Endothelial cell of umbilical vein (primary cell): ENCODE measurements at places on chromosomes 7 and 10. TPM values are rescaled to one million over a fixed set of nuclear protein-coding genes. Genes with fewer than 3 reads are reported as not detected.
A peak's percentile ranks its signal among the peaks of the same experiment; 100 is the strongest.

The RAMP3 gene
- not detected in 2 replicates for polyA plus RNA-seq

GRCh38 chr7:16554518-16555236 is 28.1 kb downstream of the LRRC72 start:
- no peak for DNase-seq

The HMX3 gene
- not detected in 2 replicates for polyA plus RNA-seq

DNA sequence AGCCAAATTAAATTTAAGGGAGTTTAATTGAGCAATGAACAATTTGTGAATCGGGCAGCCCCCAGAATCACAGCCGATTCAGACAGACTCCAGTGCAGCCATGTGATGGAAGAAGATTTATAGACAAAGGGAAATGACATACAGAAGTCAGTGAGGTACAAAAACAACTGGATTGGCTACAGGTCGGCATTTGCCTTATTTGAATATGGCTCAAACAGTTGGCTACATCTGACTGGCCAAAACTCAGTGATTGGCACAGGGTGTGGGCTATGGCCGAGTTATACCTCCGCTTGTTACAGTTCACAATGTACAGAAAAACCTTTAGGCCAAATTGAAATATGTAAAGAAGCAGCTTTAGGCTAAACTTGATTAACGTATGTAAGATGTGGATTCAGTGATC is 30.8 kb upstream of the EIF4H start:
- peak; percentile 17 for DNase-seq

The ABCC2 gene
- polyA plus RNA-seq = 1.5 and 1.6 TPM in 2 replicates

DNA sequence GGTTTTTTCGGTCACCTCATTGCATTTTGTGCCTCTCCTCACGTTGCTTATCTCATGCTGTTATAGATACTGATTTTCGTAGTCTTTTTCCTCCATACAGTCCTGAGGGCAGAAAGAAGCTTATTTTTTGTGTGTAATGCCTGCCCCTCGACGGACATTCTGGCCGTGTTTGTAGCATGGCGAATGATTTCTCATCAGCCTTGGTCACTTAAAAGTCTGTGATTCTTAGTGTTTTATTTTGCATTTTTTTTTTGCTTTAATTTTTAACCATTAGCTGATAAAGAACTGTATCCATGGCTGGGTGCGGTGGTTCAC is 469 bp upstream of the NOC3L start:
- DNase-seq = no peak

DNA sequence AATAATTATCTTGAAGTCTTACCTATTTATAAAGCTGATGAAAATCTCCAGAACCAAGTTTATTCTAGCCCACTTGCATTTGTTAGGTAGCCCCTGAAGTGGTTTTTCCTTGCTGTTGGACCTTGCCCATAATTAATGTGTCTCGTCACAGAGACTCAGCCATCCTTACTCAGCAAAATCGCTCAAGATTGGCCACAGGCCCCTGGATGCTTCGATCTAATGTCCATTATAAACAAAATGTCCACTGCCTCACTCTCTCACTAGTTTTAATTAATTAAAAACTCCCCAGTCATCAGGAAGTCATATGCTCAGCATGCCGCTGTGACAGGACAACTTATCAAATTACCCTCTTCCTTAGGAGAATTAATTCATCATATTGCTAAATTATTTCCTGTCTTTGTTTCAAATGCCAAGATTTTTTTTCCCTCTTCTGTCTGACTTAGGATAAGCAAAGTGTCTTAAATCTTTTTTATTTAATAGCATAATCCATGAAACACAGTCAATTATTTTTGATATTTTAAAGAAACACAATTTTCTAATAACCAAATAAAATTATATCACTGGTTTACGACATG is 126.8 kb upstream of the PCLO start:
- DNase-seq = peak; percentile 63

The GPR15LG gene
- polyA plus RNA-seq = not detected in 2 replicates

DNA sequence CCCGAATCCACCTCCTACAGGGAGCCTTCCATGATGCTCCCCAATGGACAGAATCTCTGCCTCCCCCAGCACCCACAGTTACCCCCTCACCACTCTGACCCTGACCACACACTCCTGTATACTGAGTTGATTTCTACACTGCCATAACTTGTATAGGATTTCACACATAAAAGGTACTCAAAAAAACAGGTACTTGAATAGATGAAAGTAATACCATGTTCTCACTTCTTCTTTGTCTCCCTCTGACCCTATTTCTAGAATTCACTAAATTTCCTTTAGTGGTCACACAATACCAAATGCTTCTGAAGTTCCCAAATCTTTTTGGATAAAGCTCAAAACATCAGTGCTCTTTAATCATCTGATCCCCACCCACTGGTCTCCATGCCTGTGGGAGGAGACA is 45.4 kb downstream of the HSPA12A start:
- no peak for DNase-seq

DNA sequence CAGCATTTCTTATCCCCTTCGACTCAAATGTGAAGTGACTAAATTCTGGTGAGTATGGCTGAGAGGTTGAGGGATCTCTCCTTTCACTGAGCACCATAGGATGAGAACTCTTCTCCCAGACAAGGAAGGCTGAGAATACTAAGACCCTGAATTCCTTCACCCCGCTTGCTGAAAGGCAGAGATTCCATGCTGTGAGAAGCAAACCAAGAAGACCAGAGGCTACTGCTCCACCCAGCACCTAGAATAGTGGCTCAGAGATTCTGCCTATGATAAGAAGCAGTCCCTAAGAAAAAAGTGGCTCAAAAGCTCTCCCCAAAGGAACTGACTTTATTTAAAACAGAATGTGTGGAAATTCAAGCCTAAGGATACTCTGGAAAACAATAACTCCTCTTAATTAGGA is 26.7 kb upstream of the WNT2 start:
- no peak for DNase-seq

GRCh38 chr7:34096198-34096651 is 190.9 kb downstream of the BMPER start:
- DNase-seq = no peak
